ENCODE measurements at places on chromosomes 12 and 14.

GRCh38 chr14:80560800-80561657, 349.7 kb upstream of the DIO2 start:
- no peak for DNase-seq

GRCh38 chr12:71338933-71339332, 100.7 kb upstream of the LGR5 start:
- DNase-seq, result no peak

- no peak for DNase-seq
Measured at GRCh38 chr14:105034315-105035039, 13.6 kb upstream of the CDCA4 start.

DNA sequence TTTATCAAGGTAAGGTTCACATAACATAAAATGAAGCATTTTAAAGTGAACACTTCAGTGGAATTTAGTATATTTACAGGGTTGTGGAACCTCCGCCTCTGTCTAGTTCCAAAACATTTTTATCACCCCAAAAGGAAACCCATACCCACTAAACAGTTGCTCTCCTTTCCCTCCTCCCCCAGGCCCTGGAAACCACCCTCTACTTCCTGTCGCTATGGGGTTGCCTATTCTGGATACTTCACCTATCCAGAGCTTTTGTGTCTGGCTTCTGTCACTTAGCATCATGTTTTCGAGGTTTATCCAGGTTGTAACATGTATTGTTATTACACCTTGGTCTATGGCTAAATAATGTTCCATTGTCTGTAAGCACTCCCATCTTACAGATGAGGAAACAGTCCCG, 27.7 kb upstream of the ZFP36L1 start:
- no peak for DNase-seq

DNA sequence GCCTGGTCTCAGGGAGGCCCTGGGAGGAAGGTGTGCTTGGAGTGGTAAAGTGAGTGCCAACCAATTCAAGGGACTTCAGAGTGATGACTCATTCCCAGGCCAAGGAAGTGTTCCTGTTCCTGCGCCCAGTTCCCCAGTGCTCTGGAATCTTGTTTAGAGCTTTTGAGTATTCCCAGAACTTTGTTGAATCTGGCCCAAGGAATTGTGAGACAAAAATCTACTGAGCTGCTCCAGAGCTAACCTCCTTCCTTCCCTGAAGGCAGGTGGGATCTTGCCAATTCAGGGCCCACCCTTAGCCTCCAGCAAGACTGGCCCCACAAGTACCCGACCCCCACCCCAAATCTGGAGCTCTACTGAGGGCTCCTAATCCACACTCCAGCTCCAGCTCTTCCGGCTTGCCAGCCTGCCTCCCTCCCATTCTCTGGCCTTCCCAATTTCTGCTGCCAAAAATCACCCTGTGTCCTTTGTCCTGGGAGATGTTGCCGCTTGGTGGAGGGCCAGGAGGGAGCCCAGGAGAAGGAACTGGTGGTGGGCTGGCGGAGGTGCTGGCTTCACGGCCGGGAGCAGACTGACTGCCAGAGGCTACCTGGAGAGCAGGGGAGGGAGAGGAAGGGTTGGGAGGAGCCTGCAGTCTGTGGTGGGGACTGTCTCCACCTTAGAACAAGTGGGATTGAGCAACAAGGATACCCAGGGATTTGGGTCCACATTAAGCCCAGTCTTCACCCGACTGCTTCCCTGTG, 2.0 kb upstream of the ATN1 start:
- DNase-seq, result peak; percentile 91

- DNase-seq, result peak; percentile 21
Measured at GRCh38 chr12:115443351-115443938, 759.5 kb upstream of the TBX3 start.

GRCh38 chr12:27781680-27782079, 1.6 kb upstream of the MANSC4 start:
- peak; percentile 32 for DNase-seq

GRCh38 chr14:40072175-40072574, 639.9 kb upstream of the FBXO33 start:
- no peak for DNase-seq

DNA sequence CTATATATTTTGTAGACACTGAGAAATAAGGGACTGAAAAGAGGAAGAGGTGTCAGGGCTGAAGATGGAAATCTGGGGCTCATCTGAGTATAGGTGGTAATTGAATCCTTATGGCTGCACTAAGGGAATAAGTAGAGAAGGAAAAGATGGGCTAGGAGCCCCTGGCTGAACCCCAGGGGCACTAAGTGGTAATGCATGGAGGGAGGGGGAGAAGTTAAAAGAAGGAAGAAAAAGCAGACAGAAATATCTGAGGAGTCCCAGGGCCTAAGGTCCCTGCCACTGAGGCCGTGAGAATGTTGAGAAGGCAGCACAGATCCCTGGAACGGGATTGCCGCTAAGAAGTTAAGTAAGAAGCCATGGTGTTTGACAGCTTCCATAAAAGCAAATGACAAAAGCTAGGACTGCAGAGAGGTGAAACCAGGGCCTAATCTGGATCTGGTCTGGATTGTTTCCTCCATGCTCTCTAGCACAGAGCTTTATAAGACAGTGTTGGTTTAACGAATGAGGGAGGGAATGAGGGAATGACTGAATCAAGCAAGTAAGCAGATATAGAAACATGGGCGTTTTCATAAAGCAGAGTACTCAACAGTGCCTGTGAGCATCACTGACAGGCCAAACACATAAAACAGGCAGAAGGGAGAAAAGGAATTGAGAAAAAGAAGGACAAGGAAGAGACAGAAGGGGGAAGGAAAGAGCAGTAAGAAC, 92.9 kb downstream of the HMGA2 start:
- DNase-seq, result no peak

DNA sequence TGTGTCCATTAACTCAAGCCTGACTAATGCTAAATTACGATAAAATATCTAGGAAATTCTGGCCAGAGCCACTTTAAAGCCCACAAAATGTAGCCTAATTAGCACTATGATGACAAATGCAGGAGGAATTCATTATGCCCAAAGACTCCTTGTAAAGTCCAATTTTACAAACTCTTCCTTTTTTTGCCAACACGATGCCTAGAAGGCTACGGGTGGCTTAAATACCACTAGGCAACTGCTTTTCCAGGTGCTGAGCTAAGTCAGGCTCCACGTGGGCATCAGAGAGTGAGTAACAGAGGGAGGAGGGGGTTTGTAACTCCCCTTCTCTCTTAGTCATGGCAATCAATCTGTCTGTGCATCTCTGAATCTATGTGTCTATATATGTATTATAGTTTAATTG, 172.4 kb upstream of the NTF3 start:
- peak; percentile 83 for DNase-seq

DNA sequence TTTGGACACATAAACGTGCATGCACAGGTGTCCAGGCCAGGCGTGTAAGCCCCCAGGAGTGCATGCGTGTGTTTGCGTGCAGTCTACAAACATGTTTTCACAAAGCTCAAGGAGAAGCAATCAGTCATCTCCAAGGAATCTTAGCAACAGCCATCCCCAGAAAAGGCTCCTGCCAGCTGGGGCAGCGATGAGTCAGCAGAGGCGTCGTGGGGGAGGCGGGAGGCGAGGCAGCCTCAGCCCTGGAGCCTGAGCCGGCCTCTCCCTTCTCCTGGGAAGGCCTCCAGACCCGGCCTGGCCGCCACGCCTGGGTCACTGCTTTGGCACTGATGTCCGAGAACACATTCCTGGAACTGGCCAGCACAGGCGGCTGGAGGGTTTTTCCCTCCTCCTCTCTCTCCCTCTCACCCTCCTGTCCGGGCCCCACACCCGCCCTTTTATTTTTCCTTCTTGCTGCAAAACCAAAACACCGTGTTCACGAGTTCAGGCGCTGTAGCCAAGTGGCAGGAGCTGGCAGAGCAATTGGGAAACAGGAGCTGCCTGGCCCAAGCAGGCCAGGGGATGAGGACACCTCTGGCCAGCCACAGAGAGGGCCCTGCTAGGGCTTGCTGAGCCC, 92.7 kb downstream of the LRRC74A start:
- DNase-seq, result peak; percentile 97

DNA sequence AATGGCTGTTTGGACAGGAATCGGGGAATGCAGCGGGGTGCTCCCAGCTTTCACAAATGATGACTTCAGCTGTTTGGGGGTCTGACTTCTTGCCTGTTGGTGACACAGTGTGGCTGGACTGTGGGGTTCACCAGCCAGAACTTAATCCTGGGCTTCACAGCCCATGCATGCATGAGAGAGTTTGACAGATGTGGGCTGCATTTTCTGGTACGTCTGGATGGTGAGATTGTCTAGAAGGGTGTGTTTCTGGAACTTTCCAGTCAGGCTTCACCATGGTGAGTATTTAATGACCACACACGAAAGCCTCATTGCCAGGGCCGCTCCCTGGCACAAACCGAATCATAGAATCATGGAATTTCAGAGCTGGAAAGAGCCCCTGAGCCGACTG, 29.6 kb downstream of the CHST11 start:
- DNase-seq, result no peak

DNA sequence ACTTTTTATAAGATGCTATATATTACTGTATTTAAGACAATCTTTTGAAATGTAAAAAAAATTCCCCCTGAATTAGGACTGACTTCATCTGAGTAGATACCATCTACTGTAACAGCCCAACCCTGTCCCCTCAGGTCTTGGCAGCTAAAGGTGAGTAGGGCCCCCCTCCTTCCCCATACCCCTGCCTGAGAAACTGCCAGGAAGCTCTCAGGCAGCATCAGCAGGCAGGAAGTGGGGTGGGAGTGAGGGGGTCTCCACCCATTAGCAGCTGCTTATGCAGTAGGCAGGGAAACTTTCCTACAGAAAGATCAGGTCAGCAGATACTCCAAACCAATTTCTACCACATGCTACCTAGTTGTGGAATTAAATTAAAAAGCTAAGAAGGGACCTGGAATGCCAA, 62.5 kb downstream of the PAX9 start:
- DNase-seq, result no peak

- DNase-seq, result no peak
Measured at GRCh38 chr12:67413577-67413976, 144.4 kb downstream of the CAND1 start.

DNA sequence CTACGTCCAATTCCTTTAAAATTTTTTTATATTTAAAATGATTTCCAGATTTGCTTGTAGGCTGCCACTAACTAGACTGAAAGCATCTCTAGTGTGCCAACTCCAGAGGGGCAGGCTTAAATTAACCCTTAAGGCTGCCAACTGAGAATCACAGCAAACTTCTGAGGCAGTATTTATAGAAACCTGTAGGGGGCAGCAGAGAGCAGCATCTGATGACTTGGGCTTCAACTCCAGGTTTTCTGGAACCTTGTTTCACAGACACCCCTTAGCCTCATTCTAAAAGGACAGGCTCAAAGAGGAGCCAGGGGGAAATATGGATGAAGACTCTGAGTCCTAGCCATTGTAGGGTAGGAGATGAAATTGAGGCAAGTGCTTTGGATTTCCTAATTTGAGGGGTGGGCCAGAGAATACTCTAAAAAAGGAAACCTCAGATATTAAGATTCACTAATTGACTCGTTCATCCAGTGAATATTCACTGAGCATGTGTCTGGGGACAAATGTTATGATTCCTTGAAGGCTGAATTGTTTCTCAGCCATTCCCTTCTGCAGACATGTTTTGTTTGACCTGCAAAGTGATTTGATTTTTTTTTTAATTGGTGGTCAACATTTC, 63.3 kb upstream of the HSPB8 start:
- DNase-seq, result peak; percentile 28

GRCh38 chr12:59407799-59408198, 188.0 kb upstream of the SLC16A7 start:
- no peak for DNase-seq

DNA sequence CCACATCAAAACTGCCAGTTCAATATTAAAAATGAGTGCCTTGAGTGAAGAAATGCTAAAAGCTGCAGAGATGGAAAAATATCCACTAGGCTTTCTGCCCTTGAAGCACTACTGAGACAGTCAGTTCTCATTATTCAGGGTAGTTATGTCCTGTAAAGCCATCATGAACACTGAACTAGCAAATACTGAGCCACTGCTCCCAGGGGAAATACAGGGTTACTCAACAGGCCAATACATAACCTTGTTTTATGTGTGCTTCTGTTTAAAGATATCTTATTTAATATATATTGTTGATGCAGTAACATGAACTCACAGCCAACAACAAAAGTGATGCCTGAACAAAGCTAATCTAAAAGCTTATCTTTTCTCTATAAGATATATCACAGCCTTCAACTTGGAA, 3.3 kb downstream of the RAD52 start:
- DNase-seq, result no peak

GRCh38 chr12:109352184-109352583, 4.5 kb downstream of the MYO1H start:
- DNase-seq, result no peak

GRCh38 chr14:24332268-24332993, 2.4 kb downstream of the ADCY4 start:
- peak; percentile 64 for DNase-seq

DNA sequence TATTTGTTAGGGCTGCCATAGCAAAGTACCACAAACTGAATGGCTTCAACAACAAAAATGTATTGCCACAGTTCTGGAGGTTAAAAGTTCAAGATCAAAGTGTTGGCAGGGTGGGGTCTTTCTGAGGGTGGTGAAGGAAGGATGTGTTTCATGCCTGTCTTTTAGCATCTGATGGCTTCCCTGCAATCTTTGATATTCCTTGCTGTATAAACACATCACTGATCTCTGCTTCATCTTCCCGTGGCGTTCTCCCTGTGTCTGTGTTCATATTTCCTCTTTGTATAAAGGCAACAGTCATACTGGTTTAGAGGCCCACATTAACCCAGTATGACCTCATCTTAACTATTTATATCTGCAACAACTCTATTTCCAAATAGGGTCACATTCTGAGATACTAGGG, 167.5 kb downstream of the BTG1 start:
- peak; percentile 39 for DNase-seq

GRCh38 chr12:47417955-47418354, 287.9 kb downstream of the RPAP3 start:
- no peak for DNase-seq

GRCh38 chr12:96403870-96404269, 3.6 kb upstream of the CDK17 start:
- DNase-seq, result no peak

GRCh38 chr14:88039197-88039596, 34.3 kb downstream of the GPR65 start:
- DNase-seq, result no peak

DNA sequence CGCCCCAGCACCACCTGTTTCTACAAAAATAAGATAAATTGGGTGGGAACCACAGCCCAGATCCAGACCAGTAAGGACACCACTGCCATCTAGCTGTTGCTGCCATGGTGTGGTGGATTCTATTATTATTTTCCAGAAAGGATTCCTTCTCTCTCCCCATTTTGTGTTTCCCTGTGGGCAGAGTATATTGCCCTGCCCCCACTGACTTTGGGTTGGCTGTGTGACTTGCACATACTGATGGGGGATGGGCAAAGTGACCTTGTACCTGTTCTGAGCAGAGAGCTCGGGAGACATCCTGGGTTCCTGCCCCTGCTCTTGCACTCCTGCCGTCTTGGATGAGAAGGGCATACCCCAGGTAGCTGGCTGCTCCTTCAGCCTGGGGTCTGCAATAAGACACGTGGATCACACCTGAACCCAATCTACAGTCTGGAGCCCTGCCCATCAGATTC, 24.3 kb downstream of the MOAP1 start:
- DNase-seq, result no peak
